ENCODE measurements at places on chromosomes 5 and 9. TPM values are rescaled to one million over a fixed set of nuclear protein-coding genes. Genes with fewer than 3 reads are reported as not detected.

DNA sequence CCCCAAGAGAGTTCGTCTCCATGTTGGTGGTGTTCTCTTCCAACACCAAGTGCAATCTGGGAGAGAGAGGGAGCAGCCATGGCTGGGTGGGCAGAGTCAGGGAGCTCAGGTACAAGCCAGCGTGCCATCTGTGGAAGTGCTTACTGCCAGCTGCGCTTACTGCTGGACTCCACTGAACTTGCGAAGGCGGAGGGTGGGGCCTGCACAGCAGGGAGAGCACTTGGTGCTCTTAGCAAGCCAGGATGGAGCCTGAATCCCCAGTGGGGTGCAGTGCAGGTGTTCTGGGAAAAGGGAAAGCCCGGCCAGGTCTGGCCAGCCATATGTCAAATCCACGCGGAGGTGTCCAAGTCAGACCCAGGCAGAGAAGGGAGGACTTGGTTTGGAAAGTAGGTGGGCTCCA, 142.0 kb downstream of the FANCC start:
- DNase-seq = no peak

GRCh38 chr5:145793574-145793973, 41.6 kb downstream of the PRELID2 start:
- DNase-seq = no peak

SLC25A48 gene
- total RNA-seq = not detected

DNA sequence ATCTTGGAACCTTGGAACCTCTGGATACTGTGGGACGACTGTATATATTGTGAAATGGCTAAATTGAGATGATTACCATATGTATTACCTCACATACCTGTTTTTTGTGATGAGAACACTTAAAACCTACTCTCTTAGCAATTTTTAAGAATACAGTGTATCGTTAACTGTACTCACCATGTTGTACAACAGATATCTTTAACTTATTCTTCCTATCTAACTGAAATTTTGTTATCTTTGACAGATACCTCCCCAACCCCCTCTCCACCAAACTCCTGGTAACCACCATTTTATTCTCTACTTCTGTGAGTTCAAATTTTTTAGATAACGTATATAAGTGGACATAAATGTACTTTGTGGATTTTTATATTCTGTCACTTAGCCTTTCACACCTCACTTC, 126.5 kb downstream of the ZCCHC7 start:
- DNase-seq = no peak

TRPM3 gene
- 2.3 TPM for total RNA-seq

SLC6A19 gene
- not detected for total RNA-seq

DNA sequence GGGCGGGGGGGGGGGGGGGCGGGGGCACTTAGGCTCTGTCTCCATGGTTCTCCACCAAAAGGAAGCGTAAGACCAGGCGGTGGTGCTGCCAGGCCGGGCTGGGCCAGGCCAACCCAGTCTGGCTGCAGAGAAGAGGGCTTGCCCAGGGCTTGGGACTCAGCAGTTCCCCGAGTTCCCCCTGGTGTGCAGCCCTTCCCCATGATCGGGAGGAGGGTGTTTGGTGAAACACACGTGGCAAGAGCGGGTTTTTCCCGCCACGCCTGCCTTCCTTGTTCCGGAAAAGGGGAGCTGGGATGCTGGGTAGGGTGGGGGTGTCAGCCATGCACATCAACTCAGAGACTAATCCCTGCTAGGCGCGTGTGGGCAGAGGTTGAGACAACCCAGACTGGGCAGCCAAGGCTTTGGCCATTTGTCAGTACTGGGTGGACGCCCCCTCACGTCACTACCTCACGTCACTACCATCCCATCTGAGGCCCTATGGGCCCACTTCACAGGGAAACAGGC, 32.9 kb downstream of the PRRX2 start:
- no peak for DNase-seq

GRCh38 chr5:55338810-55339243, 31.0 kb downstream of the MTREX start:
- DNase-seq = no peak

OR1J2 gene
- not detected for total RNA-seq

GABRG2 gene
- 0.14 TPM for total RNA-seq

DNA sequence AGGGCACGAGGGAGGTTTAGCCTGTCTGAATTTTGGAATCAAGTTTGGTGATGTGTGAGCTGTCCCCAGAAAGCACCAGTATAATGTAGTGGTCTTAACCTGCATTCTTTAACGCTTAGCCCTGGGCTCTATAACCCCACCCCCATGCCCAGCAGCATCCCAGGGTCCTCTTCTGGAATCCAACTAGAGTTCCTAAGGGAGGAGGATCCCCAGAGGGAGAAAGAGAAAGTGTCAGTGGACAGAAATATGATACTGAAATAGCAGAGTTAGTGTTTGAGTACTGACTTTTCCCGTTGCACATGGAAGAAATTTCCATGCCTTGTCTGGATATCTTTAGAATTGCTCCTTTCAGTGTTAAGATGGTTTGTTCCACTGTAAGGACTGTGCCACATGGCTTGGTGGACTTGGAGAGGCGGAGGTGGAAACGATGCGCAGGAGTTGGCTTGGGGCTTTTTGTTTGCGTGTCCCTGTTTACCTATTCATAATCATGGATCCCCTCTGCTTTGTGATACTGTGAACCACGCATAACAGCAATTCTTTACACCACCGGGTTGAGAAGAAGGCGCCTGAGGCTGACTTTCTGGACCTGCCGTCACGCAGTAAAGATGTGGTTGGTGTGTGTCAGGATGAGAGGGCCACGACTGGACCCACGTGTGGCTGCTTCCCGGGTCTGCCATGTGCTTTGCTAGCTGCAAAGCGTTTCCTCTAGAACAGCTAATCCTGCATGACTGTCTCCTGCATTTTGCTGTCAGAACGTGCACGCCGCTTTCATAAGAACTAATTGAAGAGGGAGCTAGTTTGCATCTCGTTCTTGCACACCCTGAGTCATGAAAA, 142.3 kb downstream of the SMARCA2 start:
- DNase-seq = peak; percentile 33

DNA sequence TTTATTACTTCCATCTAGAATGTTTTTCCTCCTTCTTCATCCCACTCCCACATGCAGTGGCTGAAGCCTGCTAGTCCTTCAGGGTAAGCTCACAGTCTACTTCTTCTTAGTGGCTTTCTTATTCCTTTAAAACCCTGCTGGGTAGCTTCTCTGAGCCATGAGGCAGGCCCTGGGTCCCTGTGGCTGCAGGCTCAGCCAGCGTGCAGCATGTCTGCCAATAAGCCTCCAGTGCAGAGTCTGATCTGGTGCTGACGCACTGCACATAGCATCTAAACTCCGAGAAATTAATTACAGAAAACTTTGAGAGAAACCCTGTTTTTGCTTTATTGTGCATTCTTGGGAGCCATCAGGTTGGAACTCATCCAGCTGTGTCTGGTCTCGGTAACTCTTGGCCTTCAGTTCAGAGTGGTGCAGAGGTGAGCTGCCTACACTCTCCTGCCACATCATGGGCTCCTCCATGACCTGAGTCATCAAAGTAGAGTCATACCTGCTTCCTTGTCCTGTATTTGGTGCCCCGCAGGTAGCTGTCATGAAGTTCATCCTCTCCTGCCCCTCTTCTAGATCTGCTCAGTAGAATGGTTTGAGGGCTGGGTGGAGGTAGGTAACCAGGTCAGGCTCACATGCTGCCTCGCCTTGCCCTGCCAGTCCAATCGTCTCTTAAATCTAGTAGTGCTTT, 339.4 kb downstream of the KDM4C start:
- no peak for DNase-seq

GRM6 gene
- total RNA-seq = not detected

TERT gene
- not detected for total RNA-seq

GRCh38 chr9:121735793-121736770, 84.6 kb downstream of the DAB2IP start:
- DNase-seq = peak; percentile 82

- DNase-seq = no peak
Measured at GRCh38 chr5:1492757-1493156, 31.0 kb downstream of the LPCAT1 start.

DNA sequence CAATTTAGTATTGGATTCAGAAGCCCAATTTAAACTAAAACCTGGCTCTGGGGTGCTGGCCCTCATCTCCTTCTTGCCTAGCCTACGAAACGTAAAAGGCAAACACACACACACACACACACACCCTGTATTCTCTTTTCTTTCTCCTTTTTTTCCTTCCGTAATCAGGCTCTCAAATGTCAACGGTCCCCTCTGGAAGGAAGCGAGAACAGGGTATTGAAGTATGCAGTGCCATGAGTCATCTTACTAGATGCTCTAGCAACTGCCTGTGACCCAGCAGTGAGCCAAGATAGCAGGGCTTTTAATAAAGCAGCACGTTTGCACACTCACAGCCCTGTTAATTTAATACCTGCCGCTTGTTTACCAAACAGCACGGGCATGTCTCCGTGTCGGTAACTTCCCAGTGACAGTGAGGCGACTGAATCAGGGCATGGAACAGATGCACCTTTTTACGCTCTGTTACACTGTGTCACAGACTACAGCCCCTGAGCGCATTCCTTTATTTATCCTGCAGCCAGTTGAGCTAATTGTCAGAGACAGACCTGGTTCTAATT, 243.8 kb downstream of the BNC2 start:
- no peak for DNase-seq

FOXD4L6 gene
- total RNA-seq = not detected

- no peak for DNase-seq
Measured at GRCh38 chr5:54740141-54740540, 222.6 kb downstream of the SNX18 start.

GRCh38 chr9:131008909-131009618, at the start of gene LAMC3:
Gene LAMC3 (plus strand): TSS chr9:131009174. CDS start chr9:131009215, 41 bp downstream.
- DNase-seq = peak; percentile 58

- no peak for DNase-seq
Measured at GRCh38 chr5:95930141-95930930, 31.3 kb downstream of the ELL2 start.

DNA sequence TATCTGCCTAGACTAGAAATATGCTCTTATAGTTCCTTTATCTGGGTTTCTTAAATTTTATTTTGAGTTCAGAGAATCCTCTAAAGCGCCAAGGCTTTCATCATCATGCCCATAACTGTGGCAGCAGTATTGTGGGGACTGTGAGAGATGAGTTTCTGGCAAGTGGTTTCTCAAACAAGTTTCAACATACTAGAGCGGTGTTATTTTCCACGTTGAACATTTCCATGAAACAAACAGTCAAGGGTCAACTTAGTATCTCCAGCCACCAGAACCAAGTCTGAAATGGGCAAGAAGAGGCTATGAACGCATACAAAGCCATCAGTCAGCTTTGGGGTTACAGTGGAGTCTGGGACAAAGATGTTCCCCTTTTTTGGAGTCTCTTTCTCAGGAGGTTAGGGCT, 40.3 kb downstream of the SERINC5 start:
- DNase-seq = no peak

APBB3 gene
- total RNA-seq = 22.4 TPM

DNA sequence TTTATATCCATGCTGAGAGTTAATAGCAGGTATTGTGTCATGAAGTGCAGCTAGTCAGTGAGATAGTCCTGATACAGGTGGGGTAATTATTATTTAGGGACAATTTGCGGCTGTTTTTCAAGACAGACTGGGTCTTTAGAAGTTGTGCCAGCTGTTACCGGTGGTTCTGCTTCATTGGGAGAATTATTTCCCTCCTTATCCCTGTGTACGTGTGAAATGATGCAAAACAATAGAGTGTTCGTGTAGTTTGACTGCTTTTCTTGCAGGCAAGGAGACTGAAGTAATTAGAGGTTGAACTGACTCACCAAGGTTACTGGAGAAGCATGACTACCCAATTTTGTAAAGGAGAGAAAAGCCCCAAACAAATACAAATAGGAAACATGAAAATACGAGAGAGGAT, 101.7 kb downstream of the ARRDC3 start:
- DNase-seq = no peak

GRCh38 chr5:101253096-101253495, 350.0 kb upstream of the ST8SIA4 start:
- no peak for DNase-seq

PCDHGB7 gene
- total RNA-seq = 19.2 TPM

ACOT12 gene
- not detected for total RNA-seq

GRCh38 chr9:20742833-20743232, 58.8 kb downstream of the FOCAD start:
- DNase-seq = no peak

DNA sequence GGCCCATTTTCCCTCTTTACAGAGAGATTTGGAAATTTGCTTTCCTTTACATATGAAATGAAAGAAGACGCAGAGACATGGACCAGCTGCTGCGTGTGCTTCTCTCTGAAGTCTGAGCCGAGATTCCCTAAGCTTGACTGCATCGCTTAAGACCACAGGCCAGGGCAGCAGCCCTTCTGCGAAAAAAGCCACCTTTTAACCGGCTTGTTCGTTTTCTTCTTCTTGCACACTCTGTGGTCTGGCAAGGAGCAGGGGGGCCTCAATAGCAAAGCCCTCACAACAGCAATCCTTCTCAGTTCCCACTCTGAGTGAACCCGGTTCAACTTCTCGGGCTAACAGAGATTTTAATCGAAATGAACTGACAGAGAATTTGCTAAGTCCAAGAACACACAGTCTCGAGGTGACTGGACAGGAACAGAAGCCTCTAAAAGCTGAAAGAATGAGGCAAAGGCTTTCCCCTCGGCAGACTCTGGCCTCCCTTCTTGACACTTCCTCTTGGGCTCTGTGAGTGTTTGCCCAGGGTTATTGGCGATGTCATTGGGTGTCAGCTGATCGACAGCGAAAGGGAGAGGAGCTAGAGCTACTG, 512.9 kb upstream of the KLF4 start:
- DNase-seq = no peak

- DNase-seq = no peak
Measured at GRCh38 chr9:131791542-131792254, 51.8 kb upstream of the RAPGEF1 start.

Data from stomach (tissue), 19 donors.